ENCODE measurements at places on chromosomes 4 and X. TPM values are rescaled to one million over a fixed set of nuclear protein-coding genes. Genes with fewer than 3 reads are reported as not detected.

ADGRG4 gene
- not detected for total RNA-seq

GAGE13 gene
- total RNA-seq = not detected

PDE6B gene
- 0.22 TPM for total RNA-seq

UGT2B28 gene
- not detected for total RNA-seq

MSX1 gene
- 18.1 TPM for total RNA-seq
